ENCODE measurements at places on chromosomes 5 and 9.

DNA sequence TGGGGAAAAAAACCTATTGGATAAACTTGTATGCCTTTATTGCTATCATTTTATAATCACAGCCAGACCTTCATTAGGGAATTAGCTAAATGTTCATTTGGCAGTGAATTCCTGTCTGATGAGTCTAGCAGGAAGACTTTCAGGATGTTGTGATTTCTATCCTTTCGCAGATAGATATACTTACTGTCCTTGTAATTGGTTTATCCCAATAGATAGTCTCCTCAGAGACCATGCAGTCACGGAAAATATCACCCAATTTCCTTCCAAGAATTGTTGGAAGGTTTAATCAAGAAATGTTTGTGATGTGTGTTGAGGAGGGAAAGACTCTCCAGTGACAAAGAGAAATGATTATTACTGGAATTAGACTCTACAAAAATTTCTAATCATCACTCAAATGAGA lies 1937.9 kb upstream of the WWC1 start:
- no peak for DNase-seq

DNA sequence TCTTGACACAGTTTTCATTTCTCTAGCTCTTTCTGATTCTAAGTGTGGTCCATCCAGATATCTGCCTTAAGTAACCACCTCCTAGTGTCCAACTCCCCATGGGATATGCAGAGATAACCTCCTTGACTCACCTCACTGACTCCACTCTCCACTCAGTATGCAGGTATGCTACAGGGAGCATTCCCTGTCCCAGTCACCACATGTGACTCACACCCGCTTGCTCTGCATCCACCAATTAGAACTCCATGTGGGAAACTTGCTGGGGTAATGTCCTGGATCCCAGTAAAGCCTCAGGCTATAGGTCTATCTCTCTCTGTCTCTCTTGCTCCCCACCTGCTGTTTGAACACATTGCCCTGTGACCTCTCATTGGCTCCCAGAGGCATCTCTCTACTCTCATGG lies 563.9 kb downstream of the HTR1A start:
- peak; percentile 22 for DNase-seq

DNA sequence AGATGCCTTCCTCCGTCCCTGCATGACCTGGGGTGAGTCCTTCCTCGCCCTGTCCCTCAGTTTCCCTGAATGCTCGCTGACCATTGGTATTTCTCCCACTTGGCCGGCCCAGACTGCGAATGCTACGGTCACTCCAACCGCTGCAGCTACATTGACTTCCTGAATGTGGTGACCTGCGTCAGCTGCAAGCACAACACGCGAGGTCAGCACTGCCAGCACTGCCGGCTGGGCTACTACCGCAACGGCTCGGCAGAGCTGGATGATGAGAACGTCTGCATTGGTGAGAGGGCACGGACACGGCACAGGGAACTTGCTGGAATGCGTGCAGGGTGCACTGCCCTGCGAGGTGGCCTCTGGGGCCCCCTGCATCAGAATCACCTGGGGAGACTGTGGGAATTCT lies 77.1 kb downstream of the NTNG2 start:
- DNase-seq: no peak

GRCh38 chr5:2302169-2302568 lies 419.4 kb upstream of the IRX4 start:
- no peak for DNase-seq

- DNase-seq: no peak
These were observed 66.2 kb upstream of the NEURL1B start for GRCh38 chr5:172574871-172575223.

- no peak for DNase-seq
These were observed 262.4 kb downstream of the SEMA5A start for GRCh38 chr5:9283473-9283872.

- no peak for DNase-seq
These were observed 113.2 kb downstream of the UNC13B start for GRCh38 chr9:35274993-35275392.

DNA sequence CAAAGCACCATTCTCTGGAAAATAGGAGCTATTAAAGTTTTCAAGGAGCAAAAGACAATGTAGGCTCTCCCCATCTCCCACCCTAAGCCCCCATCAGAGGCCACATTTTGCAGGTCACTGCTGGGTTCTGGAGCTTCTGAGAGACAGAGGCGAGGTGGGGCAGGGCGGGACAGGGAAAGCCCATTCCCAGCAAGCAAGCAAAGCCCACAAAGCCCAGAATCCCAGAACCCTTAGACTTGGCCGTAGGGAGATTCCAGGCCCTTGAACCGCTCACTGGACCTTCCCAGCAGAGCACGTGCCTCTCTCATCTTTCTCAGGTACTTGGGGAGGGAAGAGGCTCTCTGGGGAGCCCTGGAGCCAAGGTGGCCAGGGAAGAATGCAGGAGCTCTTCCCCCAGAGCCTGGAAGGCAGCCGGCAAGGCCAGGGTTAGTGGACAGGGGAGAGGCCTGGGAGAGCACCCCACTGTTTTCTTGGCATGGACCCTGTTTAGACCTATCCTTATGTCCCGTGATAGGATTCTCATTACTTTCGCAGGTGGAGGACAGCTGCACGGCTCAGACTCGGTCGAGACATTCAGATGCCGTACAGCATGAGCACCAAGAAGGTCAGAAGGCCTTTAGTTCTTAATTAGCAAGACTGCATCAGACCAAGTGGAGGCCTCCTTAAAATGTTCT lies 52.4 kb downstream of the ZNF354C start:
- DNase-seq: no peak

DNA sequence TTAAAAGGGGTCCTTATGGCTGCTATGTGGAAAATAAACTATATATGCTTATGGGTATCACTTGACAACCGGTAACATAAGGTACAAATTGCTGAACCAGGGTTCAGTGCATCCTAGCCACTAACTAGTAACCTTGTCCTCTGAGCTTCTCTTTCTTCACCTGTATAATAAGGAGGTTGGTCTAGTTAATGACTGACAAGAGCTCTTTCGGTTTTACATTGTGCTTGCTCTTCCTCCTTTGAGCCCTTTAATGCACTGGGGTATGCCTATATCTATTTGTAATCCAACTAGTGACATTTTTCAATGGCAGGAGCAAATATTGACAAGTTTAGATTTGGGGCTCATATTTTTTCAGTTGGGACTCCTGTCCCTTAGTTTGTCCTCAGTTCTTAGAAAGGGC lies 66.1 kb downstream of the NPR3 start:
- DNase-seq: no peak
